Umbilical cord (tissue), 2 donors: ENCODE measurements at places on chromosomes 5 and 9.

- no peak for DNase-seq
Measured at GRCh38 chr5:31717561-31717960, 78.6 kb downstream of the PDZD2 start.

- no peak for DNase-seq
Measured at GRCh38 chr5:39440192-39440957, 15.6 kb upstream of the DAB2 start.

- DNase-seq = no peak
Measured at GRCh38 chr9:111399211-111399739, 69.3 kb upstream of the OR2K2 start.

DNA sequence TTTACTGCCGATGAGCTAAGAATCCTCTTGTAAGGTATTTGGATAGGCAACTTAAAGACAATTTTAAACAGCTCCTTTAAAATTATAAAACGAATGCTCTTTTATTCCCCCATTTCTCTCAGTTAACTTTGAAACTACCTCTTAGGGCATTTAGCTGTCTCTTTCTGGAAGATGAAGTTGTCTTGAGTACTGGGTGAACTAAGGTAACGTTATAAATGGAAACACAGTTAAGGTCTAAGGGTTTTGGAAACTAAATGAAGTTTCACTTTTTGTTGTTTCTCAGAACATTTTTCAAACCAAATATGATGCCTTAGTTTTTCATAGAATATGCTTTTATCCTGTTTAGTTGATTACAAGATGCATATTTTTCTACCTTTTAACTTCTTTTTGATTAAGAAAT lies 6.8 kb downstream of the UBE2R2 start:
- DNase-seq = no peak

- DNase-seq = peak; percentile 18
Measured at GRCh38 chr9:35951736-35952135, 6.2 kb downstream of the OR2S2 start.

DNA sequence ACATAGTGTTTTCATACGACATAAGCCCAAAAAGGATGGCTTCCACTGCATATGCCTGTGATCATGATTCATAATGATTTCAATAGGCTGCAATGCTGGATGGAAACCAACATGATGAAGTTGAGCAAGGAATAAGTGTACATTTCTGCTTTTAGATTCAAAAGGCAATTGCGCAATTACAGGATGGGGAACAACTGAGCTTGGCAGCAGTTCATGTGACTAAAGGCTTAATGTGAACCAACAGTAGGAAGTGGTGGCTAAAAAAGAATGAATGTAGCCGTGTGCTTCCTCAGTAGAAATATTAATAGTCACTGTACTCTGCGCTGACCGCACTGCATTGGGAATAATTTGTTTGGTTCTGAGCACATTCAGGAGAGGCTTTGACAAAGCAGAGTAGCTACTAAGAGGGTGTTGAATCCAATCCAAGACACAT lies 51.2 kb downstream of the SLC1A3 start:
- DNase-seq = peak; percentile 98

GRCh38 chr5:108753331-108753730 lies 5.6 kb downstream of the FER start:
- no peak for DNase-seq

DNA sequence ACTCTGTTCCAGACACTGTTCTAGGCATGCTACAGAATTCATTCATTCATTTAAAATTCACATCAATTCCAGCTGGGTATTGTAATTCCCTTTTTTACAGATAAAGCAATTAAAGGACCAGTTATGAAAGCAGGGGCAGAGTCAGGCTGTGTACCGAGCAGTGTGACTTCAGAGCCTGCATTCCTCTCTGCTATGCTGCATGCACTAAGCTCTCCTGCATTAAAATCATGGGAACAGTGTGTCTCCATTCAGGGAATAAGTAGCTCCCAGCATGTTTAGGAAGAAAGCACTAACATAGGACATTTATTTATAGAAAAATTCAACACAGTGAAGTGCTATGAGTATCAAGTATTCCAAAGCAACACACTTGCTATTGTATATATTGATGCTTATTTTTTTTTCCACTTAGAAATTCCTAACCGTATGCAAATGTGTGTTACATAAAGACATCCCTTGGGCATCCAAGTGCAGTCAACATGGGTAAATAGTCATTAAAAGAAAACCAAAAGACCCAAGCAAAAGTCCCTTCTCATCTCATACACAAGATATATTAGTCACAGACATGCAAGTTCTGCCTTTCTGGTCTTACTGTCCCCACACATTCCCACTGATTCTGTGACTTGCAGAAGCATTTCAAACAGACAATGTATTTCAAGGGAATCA lies 173.7 kb downstream of the GABRB2 start:
- DNase-seq = peak; percentile 61

- DNase-seq = no peak
Measured at GRCh38 chr5:177368869-177369644, 11.3 kb downstream of the RGS14 start.

DNA sequence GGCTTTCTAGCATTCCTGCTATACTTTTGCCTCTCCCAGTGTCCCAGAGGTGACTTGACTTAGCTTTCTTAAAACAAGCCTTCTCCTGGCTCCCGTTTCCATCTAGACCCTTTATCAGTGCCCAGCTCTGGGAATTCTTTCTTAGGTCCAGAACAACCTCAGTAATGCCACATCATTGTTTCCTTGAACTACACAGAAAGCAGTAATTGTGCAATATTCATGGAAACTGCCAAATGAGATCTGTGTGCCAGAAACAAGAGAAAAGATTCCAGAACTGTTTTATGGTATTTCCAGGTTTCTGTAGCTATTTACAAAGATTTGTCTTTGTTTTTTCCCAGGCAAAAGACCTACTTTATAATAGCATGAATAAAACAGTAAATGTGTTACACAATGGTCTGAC lies 391.3 kb downstream of the SLCO4C1 start:
- no peak for DNase-seq

GRCh38 chr9:129702589-129703520 lies 37.4 kb downstream of the PRRX2 start:
- DNase-seq = peak; percentile 76

GRCh38 chr9:128164307-128164885 lies 4.3 kb downstream of the BBLN start:
- no peak for DNase-seq

- DNase-seq = no peak
Measured at GRCh38 chr5:132751444-132751843, 4.2 kb downstream of the CCNI2 start.

DNA sequence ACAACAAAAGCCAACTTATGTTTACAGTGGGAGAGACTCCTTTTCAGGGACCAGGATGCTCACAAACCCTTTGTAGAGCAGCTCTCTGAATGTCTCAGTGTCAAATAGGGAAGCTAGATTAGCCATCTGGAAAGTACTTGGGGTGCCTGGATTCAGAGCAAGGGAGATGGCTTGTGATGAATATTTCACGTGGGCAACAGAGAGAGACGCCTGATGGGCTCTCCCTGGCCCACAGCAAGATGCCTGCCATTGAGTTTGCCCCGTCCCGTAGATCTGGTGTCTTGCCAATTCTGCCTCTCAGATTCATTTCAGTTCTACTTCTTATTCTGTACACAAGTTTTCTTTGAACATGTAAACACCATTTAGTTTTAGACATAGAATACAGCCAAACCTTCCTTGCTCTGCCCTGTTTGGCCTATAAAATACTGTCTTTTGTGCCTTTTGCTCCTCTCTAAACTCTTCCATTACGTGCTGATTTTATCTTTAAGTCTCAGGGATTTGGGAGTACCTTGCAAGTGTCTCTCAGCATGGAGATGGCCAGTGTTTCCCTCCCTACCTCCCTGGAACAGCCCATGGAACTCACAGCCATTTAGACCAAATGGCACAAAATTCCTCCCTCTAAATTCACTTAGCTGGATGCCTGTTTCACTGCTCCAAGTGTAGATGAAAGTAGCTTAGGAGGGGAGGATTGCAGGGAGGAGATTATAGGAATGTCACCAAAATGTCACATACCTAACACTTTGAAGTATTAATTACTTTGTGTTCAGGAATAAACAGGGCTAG lies 234.3 kb downstream of the SAXO1 start:
- DNase-seq = no peak

DNA sequence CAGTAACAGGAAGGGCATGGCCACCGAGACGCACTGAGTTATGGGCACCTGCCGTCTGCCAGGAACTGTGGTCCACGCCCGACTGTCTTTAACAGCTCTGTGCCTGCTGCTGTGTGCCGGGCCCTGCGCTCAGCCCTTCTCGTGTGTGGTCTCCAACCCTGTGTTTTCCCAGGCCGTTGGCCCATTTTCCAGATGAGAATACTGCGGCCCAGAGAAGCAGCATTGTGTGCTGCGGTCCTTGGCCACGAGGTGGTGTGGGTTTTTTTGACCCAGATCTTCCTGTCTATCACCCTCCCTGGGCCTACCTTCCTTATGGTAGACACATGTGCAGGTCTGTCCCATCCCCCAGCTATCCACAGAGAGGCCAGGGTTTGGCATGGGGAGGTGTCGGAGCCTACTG lies 47.0 kb downstream of the RXRA start:
- no peak for DNase-seq

GRCh38 chr9:125428060-125428901 lies 166.7 kb downstream of the GAPVD1 start:
- DNase-seq = no peak

- DNase-seq = no peak
Measured at GRCh38 chr9:31146485-31147166, 1237.8 kb upstream of the ACO1 start.

DNA sequence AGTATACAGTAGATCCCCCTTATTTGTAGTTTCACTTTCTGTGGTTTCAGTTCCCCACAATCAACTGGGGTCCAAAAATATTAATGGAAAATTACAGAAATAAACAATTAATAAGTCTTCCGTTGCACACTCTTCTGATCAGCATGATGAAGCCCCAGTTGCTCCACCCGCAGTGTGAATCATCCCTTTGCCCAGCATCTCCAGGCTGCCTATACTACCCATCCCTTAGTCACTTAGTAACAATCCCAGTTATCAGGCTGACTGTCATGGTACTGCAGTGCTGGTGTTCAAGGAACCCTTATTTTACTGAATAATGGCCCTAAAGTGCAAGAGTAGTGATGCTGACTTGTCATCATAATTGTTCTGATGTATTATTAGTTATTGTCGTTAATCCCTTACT lies 28.9 kb downstream of the SHC3 start:
- no peak for DNase-seq

GRCh38 chr5:100260968-100261367 lies 274.2 kb upstream of the FAM174A start:
- no peak for DNase-seq

GRCh38 chr9:127780126-127780885 lies 1.8 kb upstream of the SH2D3C start:
- DNase-seq = no peak

- DNase-seq = no peak
Measured at GRCh38 chr5:142529626-142530278, 156.1 kb downstream of the FGF1 start.

GRCh38 chr5:11432116-11432515 lies 472.1 kb downstream of the CTNND2 start:
- DNase-seq = no peak

GRCh38 chr5:103541569-103541968 lies 21.0 kb downstream of the NUDT12 start:
- DNase-seq = no peak

DNA sequence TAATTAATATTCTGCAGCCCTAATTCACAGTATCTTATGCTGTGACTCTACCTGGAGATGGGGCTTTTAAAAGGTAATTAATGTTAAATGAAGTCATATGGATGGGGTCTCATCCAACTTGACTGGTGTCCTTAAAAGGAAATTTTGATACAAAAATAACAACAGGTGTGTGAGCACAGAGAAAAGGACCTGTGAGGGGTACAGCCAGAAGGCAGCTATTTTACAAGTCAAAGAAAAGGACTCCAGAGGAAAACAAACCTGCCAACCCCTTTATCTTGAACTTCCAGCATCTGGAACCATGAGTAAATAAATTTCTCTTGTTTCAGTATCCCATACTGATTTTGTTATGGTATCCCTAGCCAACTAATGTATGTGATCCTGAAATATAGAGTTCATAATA lies 250.3 kb downstream of the TMEM232 start:
- DNase-seq = no peak

GRCh38 chr5:91144491-91145332 lies 238.4 kb downstream of the ARRDC3 start:
- DNase-seq = no peak

- no peak for DNase-seq
Measured at GRCh38 chr9:35714123-35714522, 17.9 kb downstream of the TLN1 start.

- no peak for DNase-seq
Measured at GRCh38 chr5:180126716-180127681, 55.4 kb upstream of the RNF130 start.

- peak; percentile 2 for DNase-seq
Measured at GRCh38 chr5:145554399-145554798, 280.7 kb downstream of the PRELID2 start.
